ENCODE measurements at places on chromosomes 6 and 20.

DNA sequence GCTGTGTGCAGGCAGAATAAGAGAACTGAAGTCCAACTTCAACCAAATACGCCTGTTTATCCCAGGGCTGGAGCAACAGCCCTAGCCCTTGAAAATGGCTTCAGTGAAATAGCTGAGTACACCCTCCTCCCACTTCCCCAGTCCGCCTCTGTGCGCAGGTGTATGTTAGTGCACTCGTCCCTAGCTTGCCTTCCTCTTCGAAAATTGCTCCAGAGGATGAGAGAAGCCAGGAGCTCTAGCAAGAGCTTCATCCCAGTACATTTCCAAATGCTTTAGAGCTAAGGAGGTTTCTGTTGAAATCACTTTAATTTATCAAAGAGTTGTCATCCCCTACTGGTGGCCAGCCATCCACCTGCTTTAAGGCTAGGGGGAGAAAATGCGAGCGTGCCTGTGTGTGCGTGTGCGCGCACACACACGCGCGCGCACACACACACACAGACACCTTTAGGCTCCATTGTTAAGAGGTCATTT, 5.4 kb upstream of the POU3F2 start:
- no peak for DNase-seq

- DNase-seq = no peak
Measured at GRCh38 chr6:168061269-168062210, 17.5 kb downstream of the FRMD1 start.

DNA sequence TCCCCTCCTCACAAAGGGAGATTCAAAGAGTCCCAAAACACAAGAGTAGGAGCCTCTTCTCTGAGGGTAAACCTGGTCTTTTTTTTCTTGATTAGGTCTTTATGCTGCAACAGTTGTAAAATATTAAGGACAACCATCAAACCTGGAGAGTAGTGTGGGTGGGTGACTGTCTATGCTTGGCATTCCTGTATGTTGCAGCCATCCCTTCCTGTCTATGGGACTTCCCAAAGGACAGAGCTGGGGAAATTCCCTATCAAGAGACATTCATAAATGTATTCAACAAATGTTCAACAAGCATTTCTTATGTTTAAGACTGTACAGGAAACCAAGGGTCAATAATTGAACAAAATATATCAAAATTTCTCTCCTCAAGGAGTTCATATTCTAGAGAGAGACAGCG, 5.5 kb downstream of the BTN2A2 start:
- DNase-seq = no peak

GRCh38 chr20:3222635-3223600, 13.6 kb downstream of the ITPA start:
- DNase-seq = no peak

- no peak for DNase-seq
Measured at GRCh38 chr6:140956571-140957369, 1176.0 kb upstream of the GJE1 start.

GRCh38 chr6:170165085-170165470, 125.8 kb downstream of the DLL1 start:
- DNase-seq = no peak

- no peak for DNase-seq
Measured at GRCh38 chr6:25934156-25934555, 3.7 kb upstream of the SLC17A2 start.

DNA sequence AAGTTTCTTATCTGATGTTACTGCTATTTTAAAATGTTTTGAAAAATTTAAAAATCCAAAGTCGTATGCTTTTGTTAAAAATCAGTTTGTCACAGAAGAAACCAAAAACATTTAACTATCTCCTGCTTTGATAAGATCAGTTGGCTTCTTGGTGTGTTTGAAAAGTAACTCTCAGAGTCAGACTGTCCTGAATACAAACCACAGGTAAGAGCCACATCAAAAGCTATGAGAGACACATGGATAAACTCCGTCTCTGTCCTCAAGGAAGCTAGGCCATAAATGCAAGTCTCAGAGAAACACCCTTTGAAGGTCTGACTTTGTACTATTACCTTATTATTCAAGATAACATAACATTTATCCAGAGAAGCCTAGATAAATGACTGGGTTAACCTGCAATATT, 7.7 kb downstream of the HBS1L start:
- no peak for DNase-seq

GRCh38 chr20:62274332-62274950, 28.4 kb upstream of the ADRM1 start:
- no peak for DNase-seq

DNA sequence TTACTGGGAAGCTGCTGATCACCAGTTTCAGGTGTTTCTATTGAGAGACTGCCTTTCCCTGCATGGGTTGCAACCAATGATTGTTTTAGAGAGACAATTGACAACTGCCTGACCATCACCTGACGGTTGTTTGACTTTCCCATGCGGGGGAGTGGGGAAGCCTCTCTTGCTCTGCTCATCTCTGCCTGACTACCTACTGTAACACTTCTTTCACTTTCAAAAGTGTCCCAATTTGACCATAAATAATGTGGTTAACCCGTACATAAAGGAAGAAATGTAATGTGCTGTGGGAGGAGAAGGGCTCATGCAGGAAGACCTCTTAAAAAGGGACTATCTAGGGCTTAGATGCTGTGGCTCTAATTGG, 122.1 kb upstream of the PHACTR1 start:
- no peak for DNase-seq

DNA sequence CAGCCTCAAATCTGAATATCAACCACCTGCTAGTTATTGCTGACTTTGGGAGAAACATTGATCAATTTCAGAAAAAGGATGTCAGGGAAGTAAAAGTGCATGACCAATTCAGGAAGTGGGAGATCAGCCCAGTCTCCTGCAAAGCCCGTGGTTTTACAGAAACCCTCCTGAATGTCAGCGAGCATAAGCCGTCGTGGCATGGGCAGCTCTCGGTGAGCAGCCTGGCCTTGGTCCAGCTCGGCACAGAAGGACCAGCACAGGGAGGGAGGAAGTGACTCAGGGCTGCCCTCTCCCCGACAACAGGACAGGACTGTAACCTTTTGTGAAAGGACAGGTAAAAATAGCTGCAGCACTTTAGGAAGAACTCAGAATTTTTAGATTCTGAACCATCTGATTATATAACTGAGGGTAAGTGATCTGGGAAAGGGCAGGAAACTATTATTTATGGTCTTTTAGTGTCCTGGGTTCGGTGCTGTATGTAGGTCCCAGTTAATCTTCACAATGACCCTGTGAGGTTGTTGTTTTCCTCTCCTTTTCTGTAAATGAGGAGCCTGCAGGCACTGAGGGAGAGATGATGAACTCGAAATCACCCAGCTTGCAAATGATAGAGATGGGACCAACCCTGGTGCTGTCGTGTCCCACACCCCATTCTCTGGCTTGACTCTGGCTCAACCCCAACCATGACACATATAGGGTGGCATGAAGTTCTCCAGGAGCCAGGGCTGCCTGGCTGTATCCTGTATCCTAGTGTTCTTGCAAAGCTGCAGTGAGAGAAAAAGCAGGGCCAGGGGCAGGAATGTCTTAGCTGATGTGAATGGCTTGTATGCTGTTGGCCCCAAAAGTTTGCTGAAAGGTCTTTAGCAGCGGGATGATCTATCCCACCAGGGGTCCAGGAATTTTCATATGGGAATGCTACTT, 37.6 kb downstream of the NRN1 start:
- DNase-seq = no peak

GRCh38 chr6:31822036-31822821, 5.3 kb upstream of the HSPA1B start:
- no peak for DNase-seq

GRCh38 chr6:13924146-13924948, 405 bp upstream of the RNF182 start:
- DNase-seq = peak; percentile 87

DNA sequence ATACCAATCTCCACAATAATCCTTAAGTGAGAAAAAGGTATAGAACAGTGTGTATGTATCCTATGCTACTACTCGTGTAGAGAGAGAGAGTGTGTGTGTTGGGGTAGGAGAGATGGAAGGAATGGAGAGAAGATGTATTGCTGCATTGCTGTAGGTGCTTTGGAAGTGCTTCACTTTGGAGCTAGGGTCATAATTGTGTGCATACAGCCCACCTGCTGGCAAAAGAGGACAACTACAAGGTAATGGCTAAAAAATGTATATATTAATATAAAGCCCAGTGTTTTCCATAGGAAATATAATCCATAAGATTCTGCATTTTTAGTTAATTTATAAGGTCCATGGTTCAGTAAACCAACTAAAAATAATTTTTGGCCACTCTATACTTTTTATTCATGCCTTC, 36.1 kb downstream of the SERAC1 start:
- no peak for DNase-seq

DNA sequence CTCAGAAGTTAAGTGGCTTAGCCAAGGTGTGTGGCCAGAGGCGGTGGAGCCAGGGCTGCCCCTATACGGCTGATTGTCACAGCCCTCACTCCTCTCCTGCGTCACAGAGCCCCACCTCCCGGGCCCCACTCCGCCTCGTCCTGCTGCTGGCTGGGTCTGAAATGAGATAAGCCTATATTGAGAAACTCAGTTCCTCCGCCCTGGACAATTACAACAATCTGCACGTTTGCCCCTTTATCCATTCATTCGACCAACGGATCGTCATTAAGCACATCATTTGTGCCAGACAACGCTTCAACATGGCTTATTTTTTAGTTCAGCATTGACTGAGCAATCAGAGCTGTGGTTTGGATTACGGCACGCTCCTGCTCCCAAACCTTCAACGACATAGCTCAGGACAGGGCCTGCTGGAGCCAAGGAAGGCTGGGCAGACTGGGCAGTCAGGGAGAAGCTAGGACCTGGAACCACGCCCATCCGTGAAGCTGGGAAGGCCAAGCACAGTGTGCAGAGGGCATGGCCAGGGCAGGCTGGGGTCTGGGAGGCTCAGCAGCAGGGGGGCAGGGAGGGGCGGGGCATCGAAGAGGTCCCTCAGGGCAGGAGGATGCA, 16.6 kb upstream of the EZR start:
- DNase-seq = no peak

DNA sequence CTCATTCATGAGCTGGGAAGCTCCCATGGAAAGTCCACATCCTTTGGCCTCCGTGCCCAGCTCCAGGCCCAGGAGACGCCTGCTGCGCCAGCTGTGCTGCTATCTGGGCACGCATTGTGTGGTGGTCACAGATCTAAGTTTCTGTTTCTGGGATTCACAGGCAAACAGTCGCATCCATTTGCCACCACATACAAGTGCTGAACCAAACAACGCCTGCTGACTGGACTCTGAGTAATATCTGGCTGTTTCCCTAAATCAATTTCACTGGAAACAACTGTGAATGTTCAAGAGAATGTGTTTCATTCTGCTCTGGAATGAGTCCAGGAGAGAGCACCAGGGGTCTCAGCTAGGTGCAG, 45.5 kb downstream of the IRF4 start:
- DNase-seq = no peak

GRCh38 chr6:132812756-132813172, 1.6 kb upstream of the RPS12 start:
- no peak for DNase-seq

GRCh38 chr6:108870357-108870756, 22.1 kb downstream of the ARMC2 start:
- no peak for DNase-seq

- no peak for DNase-seq
Measured at GRCh38 chr6:165767228-165767627, 104.2 kb upstream of the PDE10A start.

DNA sequence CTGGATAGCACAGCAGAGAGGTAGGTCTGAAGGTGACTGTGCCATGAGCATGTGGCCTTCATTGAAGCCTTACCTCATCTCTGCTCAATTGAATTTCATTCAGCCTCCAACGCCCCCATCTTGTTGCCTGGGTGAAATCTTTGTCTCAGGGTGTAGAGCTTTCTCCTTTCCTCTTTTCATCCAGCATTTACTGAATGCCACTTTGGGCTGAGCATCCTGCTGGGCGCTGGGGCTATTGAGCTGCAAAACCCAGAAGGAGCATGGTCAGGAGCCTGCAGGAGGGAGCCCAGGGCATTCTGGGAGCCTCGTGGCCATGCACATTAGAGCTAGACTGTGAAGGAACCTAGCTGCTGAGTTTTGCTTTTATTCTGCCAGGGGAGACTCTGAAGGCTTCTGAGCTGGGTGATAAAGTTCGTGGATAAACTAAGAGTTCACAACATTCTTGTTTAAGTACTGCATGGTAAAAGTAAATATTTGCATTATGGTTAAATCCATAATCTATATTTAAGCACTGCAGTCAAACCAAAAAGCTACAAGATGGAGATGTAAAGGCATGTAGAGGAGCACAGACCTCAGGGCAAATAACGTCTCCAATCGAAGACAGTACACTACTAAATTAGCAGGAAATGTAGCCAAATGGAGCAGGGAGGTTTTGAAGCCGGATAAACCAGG, 13.2 kb upstream of the ASXL1 start:
- no peak for DNase-seq

- DNase-seq = no peak
Measured at GRCh38 chr6:82571455-82571854, 207.8 kb downstream of the TPBG start.

GRCh38 chr20:1489764-1490436, 1.3 kb downstream of the SIRPB2 start:
- no peak for DNase-seq

DNA sequence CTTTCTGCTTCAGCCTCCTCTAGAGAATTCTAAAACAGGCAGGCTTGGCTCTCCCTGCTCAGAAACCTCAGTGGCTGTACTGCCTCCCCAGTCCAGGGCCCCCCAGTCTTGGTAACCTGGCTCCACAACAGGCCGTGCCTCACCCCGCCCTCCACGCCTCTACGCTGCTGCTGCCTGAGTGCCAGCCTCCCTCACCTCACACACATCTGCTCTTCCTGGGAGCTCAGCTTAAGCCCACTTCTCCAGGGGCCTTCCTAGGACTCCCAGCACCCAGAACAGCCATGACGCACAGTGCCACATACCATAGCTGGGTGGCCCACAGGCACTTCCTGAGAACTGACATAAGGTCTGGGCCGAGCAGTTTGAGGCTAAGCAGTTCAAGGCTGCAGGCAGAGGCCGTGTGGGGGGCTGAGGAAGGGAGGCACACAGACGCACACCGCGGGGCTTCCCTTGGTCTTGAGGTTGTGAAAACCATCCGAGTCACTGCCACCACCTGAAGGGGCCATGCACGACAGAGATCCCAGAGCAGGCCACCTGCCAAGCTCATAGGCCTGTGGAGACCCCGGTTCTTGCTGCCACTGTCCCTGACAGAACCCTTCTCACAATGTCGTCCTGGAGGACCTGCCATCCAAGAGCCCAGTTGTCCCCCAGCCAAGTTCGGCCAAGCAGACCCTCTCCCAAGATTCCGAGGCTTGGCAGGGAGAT, 42.6 kb downstream of the DSTN start:
- DNase-seq = no peak

DNA sequence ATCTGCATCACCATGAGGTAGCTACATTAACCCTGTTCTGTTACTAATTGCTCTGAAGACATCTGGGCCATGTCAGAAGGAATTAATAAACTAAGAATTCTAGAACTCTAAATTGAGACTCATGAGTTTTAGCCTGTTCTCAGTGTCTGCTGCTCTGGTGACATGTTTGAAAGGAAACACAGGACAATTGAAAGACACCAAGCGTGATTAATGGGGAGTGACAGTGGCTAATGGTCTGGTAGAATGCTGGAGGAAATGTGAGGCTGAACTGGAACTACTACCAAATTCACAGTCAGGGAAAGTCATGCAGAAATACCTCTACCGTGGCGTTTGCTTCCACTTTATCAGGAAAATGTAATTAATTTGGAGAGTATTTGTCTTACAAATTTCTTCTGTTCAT, 140.0 kb downstream of the TBC1D7 start:
- DNase-seq = no peak

GRCh38 chr20:8853805-8854338, 215.0 kb upstream of the PLCB4 start:
- DNase-seq = no peak

All from H1 (cell line).